ENCODE measurements at places on chromosomes 7 and 10. TPM values are rescaled to one million over a fixed set of nuclear protein-coding genes. Genes with fewer than 3 reads are reported as not detected.

CUBN gene
- total RNA-seq, result 1.3 TPM

LEP gene
- not detected for total RNA-seq

HECW1 gene
- 0.27 TPM for total RNA-seq

ACBD7 gene
- total RNA-seq, result 0.63 TPM

SMO gene
- total RNA-seq, result not detected

GIMAP4 gene
- not detected for total RNA-seq

PRKAR2B gene
- total RNA-seq, result 0.15 TPM

LHFPL3 gene
- total RNA-seq, result not detected

MYL10 gene
- total RNA-seq, result not detected

MYL7 gene
- total RNA-seq, result not detected

KLF14 gene
- total RNA-seq, result not detected

DHX32 gene
- 45.6 TPM for total RNA-seq

TLL2 gene
- total RNA-seq, result not detected

METTL27 gene
- total RNA-seq, result 4.4 TPM

AGR2 gene
- total RNA-seq, result 0.17 TPM

SCART1 gene
- 1.3 TPM for total RNA-seq

ADAMTS14 gene
- total RNA-seq, result 0.25 TPM

UPK3BL2 gene
- 17.4 TPM for total RNA-seq

BICC1 gene
- total RNA-seq, result 15.6 TPM

VIPR2 gene
- not detected for total RNA-seq

ACBD5 gene
- total RNA-seq, result 22.2 TPM

PNLIPRP1 gene
- total RNA-seq, result not detected

ITIH5 gene
- not detected for total RNA-seq

FOXP2 gene
- not detected for total RNA-seq

CUZD1 gene
- 1.1 TPM for total RNA-seq

ELOVL3 gene
- total RNA-seq, result not detected

RPA3 gene
- 44.2 TPM for total RNA-seq

TET1 gene
- total RNA-seq, result not detected

IDI2 gene
- not detected for total RNA-seq

C10orf62 gene
- 0.26 TPM for total RNA-seq

PLEKHS1 gene
- not detected for total RNA-seq

SLC13A1 gene
- total RNA-seq, result not detected

WNT8B gene
- total RNA-seq, result not detected

ATOH7 gene
- total RNA-seq, result not detected

IL15RA gene
- total RNA-seq, result 6.0 TPM

RAB19 gene
- total RNA-seq, result not detected

FGF8 gene
- total RNA-seq, result not detected

SYNPO2L gene
- total RNA-seq, result not detected

CTBP2 gene
- 152 TPM for total RNA-seq

SPDYE6 gene
- not detected for total RNA-seq

UCMA gene
- not detected for total RNA-seq

SKIDA1 gene
- 0.56 TPM for total RNA-seq

FKBP6 gene
- not detected for total RNA-seq

FIGNL1 gene
- total RNA-seq, result 10.7 TPM

STN1 gene
- total RNA-seq, result 31.8 TPM

KIF11 gene
- total RNA-seq, result 21.3 TPM

PRKCQ gene
- total RNA-seq, result 0.52 TPM

HMX3 gene
- total RNA-seq, result not detected

Measured in MCF 10A (cell line).